Activated CD4-positive, alpha-beta T cell treated with anti-CD3 and anti-CD28 coated beads, Interleukin-2, amount 10 ng/mL, durations not matched to agents 7 days and 5 days (primary cell): ENCODE measurements at places on chromosomes 4 and X.
A peak's percentile ranks its signal among the peaks of the same experiment; 100 is the strongest.

- no peak for DNase-seq
These were observed 10.1 kb downstream of the SCARB2 start for GRCh38 chr4:76203541-76203940.

DNA sequence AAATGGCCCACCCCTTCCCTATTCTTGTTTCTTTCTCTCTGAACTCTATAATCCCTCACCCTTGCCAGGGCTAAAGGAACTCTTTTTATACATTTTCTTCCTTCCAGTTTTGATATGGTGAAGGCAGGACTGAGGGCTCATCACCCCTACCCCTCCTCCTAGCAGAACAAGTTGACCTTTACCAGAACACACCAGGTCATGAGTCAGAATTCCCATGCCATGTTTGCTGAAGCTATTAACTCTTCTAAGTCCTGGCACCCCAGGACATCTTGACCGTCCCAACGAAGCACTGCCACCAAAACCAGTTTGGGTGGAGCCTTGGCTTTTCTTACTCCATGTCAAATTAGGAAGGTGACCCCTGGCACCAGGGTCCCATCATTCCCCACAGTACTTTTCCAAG is 57.5 kb upstream of the DYNLT3 start:
- no peak for DNase-seq

DNA sequence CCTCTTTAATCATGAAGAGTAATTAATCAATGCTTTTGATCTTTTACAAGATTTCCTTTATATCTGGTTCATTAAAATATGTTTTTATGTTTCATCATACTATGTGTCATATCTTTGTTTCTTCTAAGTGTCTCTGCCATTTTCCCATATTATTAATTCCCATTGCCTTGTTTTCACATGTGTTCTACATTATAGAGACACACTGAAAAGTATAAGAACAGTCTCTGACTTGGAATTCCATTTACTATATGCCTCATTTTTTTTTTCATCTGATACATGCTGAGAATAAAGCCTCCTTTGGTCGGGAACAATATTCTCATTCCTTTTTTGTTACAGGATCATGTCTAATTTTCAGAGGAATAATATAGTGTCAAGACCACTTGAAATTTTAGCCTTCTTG is 4.3 kb downstream of the BANK1 start:
- no peak for DNase-seq

DNA sequence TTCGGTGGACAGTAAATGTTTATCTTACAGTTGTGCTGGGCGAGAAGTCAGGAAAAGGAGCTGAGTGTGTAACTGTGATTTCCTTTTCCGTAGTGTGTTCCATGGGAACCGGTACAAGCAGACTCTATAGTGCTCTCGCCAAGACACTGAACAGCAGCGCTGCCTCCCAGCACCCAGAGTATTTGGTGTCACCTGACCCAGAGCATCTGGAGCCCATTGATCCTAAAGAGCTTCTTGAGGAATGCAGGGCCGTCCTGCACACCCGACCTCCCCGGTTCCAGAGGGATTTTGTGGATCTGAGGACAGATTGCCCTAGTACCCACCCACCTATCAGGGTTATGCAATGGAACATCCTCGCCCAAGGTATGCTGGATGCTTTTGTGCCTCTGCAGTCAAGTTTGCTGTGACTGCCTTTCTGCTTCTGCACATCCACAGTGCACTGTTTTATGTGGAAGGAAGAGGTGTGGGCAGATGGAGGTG is 27.4 kb downstream of the NOCT start:
- DNase-seq, result no peak

DNA sequence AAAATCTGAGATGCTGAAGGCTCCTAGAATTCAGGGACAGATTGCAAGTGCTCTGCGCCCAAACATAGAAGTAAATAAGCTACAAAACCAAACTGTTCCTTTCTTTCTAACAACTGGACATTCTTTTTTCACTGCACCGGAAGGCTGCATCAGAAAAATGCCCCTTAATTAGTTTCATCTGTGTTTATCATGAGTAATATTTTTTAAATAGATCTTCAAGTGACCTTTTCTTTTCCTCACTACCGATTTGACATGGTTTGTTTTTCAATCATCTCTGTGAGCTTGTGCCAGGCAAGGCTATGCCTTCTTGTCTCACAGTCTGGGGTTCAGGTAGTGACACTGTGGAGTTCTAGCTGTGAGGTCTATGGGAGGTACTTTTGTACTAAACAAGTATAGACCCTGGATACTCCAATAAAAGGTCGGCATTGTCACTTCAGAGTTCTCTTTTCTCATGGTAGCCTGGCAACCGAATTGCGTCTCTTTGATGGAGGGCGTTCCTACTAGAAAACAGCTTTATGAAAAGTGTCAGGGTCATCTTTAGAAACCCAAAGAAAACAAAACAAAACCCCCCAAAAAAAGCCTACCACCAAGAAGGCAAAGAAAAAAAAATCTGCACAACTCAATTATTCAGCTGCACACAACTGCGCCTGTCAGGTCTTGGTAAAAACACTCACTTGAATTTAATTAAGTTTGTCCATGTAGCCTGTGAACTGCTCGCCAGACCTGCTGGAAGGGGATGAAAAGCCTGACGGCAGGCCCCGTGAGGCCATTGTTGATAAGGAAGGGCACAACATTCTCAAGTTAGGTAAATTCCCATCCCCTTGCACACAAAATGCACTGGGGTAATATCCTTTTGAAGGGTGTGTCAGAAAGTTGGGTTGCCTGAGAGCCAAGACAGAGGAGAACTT is 22.8 kb upstream of the ADAMTS3 start:
- no peak for DNase-seq

DNA sequence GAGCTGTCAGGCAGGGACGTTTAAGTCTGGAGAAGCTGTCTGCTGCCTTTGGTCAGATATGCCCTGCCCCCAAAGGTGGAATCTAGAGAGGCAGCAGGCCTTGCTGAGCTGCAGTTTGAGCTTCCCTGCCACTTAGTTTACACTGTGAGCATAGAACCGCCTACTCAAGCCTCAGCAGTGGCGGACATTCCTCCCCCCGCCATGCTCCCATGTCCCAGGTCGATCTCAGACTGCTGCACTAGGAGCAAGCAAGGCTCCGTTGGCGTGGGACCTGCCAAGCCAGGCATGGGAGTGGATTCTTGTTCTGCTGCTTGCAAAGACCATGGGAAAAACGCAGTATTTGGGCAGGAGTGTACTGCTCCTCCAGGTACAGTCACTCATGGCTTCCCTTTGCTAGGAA is 24.3 kb downstream of the PLK4 start:
- no peak for DNase-seq

- no peak for DNase-seq
These were observed 113.0 kb downstream of the ARX start for GRCh38 chrX:24902806-24903205.

DNA sequence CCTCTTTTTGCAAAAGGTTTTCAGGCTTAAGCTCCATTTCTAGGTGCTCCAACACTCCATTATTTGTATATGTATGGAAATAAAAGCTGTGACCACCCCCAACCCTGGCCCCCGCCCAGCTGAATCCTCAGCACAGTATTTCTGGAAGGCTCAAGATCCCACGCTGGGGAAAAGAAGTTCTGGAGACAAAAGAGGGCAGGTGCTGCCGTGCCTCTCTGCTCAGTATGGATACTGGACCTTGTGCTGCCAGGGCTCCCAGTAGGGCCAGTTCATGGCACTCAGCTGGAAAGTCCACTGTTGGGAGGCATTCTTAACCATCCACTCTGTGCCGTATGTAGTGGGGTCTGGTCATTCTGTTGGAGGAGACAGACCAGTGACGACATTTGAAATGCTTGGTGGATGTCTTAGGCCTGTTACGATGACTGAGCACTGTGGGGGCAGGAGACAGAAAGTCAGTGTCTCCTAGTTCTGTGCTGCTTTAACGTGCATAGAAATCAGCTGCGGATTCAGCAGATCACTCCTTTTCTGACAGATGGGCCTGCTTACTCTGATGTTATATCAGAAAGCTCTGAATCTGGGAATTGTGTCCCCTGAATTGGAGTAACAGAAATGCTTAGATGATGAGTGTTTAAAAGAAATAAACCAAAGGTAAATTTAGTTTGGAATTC is 48.4 kb upstream of the MSANTD1 start:
- no peak for DNase-seq

- no peak for DNase-seq
These were observed 100.2 kb upstream of the USP38 start for GRCh38 chr4:143084566-143084965.

GRCh38 chrX:46376246-46376885 is 168.9 kb downstream of the ZNF674 start:
- DNase-seq, result peak; percentile 19

- no peak for DNase-seq
These were observed 29.3 kb upstream of the PTPN13 start for GRCh38 chr4:86564795-86565194.
